ENCODE measurements at places on chromosomes 6 and 20. TPM values are rescaled to one million over a fixed set of nuclear protein-coding genes. Genes with fewer than 3 reads are reported as not detected.

GRCh38 chr6:38730140-38730862 is 15.2 kb downstream of the DNAH8 start:
- DNase-seq, result no peak

DNA sequence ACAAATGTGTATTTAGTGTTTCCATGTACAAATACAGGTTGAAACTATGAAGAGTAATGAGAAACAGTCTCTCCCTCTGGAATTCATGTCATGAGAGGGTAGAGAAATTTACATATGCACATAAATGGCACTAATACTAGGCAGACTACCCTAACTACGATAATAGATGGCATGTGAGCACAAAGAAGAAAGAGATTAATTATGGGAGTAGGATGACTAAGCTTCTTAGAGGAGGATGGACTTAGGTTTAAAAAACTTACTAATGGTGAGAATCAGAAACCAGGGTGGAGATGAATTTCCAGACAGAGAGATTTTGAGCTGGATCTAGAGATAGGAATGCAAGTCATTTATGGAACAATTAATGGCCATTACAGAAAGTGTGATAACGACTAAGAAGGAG is 225.3 kb upstream of the HTR1E start:
- no peak for DNase-seq

- no peak for DNase-seq
Observed at GRCh38 chr6:32803416-32803815, 13.4 kb downstream of the HLA-DOB start.

DNA sequence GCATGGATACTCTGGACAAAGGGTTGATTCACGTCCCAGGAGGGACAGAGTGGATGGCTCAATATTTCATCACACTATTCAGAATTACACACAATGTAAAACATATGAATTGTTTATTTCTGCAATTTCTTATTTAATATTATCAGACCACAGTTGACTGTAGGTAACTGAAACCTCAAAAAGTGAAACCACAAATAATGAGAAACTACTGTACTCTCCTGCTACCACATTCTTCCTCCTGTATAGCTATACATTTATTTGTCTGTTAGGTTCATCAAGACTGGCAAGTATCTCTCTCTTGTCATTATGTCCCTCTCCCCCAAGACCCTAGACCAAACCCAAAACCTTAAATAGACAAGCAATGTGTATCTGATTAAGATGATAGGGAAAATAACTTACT is 60.0 kb downstream of the SYCP2 start:
- DNase-seq, result no peak

- no peak for DNase-seq
Observed at GRCh38 chr20:43372051-43372450, 85.6 kb upstream of the SRSF6 start.

DNA sequence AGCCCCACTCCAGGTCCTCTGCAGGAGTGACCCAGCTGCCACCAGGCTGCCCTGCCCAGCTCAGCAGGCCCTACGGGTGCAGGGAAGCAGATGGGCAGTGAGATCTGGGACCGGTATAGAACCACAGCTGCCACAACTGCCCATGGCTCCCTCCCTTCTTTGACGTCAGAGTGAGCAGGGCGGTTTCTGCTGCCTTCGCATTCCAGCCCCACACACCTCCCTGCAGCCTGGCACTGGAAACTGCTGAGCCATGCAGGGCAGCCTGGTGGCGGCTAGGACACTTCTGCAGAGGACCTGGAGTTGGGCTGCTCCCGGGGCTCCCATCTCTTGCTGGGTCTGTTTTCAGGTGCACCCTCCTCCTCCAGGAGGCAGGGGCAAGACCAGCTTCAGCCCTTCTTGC is 101.6 kb upstream of the CD93 start:
- peak; percentile 20 for DNase-seq

DNA sequence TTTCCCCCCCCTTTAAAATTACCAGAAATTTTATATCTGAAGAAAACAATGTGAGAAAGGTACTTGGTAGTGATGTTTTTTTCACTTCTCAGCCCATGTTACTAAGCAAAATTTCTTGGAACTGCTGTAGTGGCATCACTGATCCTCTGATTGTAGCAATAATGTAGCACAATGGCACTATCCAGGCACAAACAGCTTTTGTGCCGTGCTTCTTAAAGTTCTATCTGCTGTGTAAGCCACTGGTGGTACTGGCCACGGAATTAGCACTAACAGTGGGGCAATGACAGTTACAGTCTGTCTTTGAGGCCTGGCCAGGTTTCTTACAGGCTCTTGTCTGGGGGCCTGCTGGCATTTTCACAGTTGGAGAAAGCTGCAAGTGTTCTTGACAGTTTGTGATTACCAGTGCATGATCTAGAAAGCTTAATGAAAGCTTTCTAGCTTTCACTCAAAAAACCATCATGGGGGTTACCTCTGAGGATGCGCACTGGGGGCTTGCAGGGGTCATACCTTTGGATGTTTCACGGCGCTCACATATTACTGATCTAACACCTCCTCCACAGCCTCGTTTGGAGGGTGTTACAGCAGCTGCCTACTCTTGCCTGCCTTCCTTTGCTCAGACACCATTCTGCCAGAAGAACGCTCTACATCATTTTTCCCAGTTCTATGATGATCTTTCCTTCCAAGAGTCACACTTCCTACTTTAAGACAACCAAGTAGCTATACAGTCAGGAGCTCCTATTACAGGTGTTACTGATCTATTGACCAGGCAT is 58.4 kb upstream of the ARMH2 start:
- DNase-seq, result no peak

The SNAP25 gene
- 15.1 TPM for polyA plus RNA-seq

The EYA2 gene
- 1.8 TPM for polyA plus RNA-seq

The ENPP5 gene
- polyA plus RNA-seq, result 17.3 TPM

The BEND6 gene
- 5.2 TPM for polyA plus RNA-seq

The HLA-DQB1 gene
- 3.1 TPM for polyA plus RNA-seq

All from left renal pelvis (tissue), 4 donors.